Hippocampal formation (tissue), 2 donors: ENCODE measurements at places on chromosomes 6 and 20.

- no peak for DNase-seq
Measured at GRCh38 chr6:130115036-130115435, 96.7 kb downstream of the L3MBTL3 start.

DNA sequence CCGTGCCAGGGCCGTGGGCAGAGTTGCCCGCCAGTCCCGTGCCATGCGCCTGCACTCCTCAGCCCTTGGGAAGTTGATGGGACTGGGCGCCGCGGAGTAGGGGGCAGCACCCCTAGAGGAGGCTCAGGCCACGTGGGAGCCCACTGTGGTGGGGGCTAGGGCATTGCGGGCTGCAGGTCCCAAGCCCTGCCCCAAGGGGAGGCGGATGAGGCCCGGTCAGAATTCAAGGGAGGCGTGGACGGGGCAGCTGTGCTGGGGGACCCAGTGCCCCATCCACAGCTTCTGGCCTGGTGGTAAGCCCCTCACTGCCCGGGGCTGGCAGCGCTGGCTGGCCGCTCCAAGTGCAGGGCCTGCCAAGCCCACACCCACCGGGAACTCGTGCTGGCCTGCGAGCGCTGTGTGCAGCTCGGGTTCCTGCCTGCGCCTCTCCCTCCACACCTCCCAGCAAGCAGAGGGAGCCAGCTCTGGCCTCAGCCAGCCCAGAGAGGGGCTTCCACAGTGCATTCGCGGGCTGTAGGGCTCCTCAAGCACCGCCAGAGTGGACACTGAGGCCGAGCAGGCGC lies 317.8 kb downstream of the HAO1 start:
- DNase-seq, result no peak

GRCh38 chr6:163529605-163530004 lies 115.1 kb downstream of the QKI start:
- no peak for DNase-seq

DNA sequence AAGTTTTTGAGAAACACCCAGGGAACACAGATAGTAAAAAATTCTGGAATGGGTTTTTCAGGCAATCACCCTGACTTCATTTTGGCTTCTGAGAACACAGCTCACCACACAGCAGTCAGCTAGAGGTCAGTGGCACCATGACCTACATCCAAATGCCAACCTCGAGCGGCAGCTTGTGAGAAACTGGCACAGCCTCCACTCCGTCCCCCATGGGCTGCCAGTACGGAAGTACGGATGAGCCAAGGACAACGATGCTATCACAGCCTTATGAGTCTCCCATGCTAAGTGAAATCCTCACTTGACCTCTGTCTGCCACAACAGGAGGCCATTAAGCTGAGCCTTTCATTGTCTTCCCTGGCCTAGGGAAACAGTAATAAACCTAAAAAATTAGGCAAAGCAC lies 32.0 kb downstream of the KIF16B start:
- DNase-seq, result no peak

GRCh38 chr20:5807431-5807830 lies 57.2 kb downstream of the SHLD1 start:
- no peak for DNase-seq

- no peak for DNase-seq
Measured at GRCh38 chr6:107511511-107511993, 21.6 kb downstream of the SOBP start.

DNA sequence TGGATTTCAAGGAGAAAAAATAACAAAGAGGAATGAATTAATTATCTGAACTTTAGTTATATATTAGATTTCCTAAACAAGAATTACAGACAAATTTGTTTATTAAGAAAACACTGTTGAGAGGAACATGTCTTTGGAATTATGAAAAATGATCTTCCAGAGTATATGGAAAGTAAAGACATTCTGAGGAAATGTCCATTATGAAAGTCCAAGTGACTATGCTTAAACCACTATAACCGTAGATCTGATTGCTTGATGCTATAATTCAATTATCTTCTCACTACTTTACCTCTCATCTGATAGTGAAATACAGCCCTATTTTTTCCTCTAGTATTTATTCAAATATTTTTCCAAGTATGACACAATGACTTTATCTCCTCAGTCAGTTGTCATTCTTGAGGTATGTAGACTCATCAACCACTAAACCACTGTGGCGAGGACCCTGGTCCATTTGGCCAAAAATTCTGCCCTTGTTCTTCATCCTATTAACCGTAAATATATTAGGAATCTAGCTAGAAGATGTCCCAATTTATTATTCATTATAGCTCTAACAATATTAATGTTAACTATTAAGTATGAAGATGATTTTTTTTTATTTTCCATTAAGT lies 37.3 kb upstream of the AHI1 start:
- no peak for DNase-seq

GRCh38 chr6:145534989-145535388 lies 200.3 kb downstream of the EPM2A start:
- no peak for DNase-seq

DNA sequence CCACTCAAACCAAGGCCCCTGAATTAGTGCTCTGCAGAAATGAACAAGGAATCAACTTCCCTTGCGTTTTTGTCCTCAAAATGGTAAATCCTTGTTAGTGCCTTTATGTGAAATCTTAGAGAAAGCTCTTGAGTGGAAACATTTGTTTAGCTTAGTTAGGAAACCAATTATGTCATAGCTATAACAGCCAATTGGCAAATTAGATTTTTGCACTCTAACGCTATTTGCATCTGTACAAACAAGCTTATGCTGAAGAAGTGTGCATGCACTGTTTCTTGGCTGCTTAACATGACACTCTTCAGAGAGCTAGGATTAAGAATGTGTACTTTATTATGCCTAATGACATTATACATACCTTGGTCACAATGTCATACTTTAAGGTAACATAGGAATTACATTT lies 622.6 kb upstream of the SLC35B3 start:
- DNase-seq, result no peak

DNA sequence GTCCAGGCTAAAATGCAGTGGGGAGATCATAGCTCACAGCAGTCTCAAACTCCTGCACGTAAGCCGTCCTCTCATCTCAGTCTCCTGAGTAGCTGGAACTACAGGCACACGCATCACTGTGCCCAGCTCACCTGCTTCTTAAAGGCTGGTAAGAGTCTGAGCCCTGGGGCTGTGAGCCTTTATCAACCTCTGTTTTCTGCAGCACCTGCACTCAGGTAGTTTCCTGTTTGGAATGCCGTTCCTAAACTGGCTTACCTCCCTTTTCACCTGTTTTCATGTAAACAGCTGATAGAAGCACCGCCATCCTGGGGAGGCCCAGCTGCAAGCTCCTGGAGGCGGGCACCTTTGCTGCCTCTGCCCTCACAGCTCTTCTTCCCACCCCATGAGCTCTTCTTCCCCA lies 45.4 kb downstream of the SLC24A3 start:
- no peak for DNase-seq

DNA sequence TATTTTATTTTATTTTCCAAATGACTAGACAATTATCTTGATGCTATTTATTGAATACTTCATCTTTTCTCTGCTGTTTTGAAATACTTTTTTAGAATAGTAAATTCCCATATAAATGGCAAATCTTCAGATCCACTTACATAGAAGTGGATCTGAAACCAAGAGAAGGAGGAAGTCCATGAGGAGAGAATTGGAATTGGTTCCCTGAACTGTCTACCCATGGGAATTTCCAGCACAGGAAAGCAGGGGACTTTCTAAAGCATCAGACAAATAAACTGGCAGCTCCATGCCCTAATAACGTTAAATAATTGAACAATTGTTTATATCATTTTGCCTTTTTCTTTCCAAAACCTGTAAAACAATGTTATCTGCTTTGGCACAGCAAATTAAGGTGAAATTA lies 47.1 kb upstream of the PNRC1 start:
- no peak for DNase-seq

GRCh38 chr20:4950841-4951240 lies 50.5 kb downstream of the SLC23A2 start:
- DNase-seq, result no peak

DNA sequence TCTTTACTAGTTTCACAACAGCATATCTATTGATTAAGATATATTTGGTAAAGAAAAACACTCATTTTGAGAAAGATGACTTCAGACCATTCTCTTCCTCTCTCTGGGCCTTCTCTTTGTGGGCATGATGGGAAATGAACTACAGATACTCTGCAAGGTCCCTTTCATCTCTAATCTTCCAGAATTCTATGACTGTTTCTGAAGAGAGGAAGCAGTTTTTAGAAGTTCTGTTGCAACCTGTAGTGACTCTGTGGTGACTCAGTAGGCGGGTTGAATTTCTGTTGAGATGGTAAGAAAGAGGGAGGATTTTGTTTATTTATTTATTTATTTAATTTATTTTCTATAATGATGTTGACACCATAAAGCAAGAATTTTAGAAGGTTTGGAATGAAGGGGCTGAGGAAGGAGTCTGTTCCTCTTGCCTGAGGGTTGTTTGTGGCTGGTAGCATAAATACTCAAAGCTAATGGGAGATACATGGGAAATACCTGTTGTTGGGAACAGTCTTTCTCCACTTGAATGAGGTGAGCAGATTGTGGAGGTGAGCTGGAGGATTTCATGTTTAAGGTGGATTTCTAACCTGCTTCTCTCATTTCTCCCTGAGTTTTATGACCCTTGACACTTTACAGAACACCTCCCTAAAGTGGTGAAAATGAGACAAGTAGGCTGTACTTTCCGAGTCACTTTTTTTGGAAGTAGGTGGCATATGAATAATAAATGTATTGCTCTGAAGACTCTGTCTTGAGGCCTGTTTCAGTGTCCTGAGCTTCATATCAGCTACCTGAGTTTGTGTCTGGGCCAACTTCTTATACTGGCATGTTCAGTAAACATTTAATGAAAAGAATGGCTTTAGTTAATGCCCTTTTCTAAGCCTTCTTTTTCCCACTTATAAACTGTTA lies 15.0 kb downstream of the ACSS2 start:
- DNase-seq, result no peak

GRCh38 chr6:17859846-17860245 lies 127.6 kb downstream of the KIF13A start:
- DNase-seq, result no peak

DNA sequence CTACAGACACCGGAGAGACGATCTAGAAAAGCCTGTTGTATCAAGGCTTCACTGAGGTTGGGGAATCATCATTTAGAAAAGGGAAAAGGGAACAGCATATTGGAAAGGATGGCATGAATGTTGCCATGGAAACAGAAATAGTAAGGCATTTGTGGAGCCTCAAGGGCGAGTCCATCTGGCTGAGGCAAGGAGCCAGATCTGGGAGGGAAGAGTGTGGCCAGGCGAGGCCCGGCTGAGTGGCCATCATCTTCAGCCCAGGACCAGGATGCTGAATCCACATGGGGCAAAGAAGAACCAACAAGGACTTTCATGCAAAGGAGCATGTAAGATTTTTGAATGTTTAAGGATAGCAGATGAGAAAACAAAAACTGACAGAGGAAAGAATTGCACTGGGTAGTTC lies 85.8 kb downstream of the MAP3K5 start:
- no peak for DNase-seq
